ENCODE measurements at places on chromosomes 3 and 15.

GRCh38 chr15:96672629-96673028 lies 342.1 kb downstream of the NR2F2 start:
- no peak for DNase-seq

GRCh38 chr3:103218793-103219192 lies 784.0 kb downstream of the ZPLD1 start:
- no peak for DNase-seq

DNA sequence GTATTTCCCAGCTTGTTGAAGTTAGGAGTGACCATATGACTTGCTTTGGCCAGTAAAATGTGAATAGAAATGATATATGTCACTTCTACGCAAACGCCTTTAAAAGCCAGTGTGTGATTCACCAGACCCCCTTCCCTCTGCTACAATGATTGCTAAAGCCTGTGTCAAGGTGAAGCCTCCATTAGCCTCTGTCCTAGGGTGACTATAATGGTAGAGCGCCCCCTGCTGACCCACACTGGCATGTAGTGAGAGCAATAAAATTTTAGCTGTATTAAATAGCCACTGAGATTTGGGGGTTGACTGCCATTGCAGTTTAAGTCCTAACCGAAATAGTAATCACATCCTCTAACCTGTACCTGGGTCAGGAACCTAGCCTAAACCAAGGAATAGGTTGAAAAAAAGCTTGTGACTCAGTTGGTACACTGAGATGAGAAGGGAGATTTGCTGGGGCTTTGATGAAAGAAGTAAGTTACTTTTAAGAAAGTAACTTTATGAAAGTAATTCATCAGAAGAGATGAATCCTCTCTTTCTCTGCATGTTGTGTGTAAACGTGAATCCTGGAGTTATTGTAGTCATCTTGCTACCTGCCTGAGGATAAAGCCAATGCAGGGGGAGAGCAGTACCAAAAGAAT lies 52.6 kb downstream of the GTF2E1 start:
- DNase-seq: peak; percentile 54

- DNase-seq: no peak
Observed at GRCh38 chr3:71563827-71564226, 19.7 kb downstream of the FOXP1 start.

GRCh38 chr3:62874711-62875557 lies at the start of gene CADPS:
Gene CADPS (minus strand): TSS chr3:62875416. CDS start chr3:62875029, 387 bp downstream.
- DNase-seq: no peak

- DNase-seq: no peak
Observed at GRCh38 chr3:113287803-113288648, 76.7 kb downstream of the BOC start.

- no peak for DNase-seq
Observed at GRCh38 chr3:97076673-97077072, 262.3 kb downstream of the EPHA6 start.

GRCh38 chr3:187719628-187720336 lies 17.4 kb upstream of the RTP2 start:
- DNase-seq: no peak

GRCh38 chr3:66469220-66469640 lies 31.6 kb downstream of the LRIG1 start:
- no peak for DNase-seq

DNA sequence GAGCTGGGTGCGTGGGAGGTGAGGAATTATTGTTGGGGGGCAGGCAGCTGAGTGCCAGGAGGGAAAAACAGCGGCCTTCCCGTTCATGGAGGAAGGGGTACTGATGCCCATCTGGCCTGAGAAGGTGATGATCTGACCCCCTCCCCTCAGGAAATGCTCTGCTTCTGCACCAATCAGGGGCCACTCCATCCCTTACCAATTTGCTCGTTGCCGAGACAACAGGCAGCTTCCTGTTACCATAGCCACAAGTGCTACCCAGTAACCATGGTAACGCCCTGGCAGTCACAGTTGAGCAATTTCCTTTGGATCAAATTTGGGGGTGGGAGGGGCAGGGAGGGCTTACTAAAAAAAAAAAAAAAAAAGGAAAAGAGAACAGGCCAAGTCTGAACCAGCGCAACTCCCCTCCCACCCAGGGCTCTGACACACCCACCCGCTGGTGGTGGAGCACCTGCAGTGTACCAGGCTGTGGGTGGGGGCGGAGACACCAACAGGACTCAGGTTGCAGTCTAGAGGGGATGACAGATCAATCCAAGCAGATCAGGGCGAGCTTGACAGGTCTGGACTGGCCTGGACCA lies 13.7 kb downstream of the CELF6 start:
- peak; percentile 6 for DNase-seq

DNA sequence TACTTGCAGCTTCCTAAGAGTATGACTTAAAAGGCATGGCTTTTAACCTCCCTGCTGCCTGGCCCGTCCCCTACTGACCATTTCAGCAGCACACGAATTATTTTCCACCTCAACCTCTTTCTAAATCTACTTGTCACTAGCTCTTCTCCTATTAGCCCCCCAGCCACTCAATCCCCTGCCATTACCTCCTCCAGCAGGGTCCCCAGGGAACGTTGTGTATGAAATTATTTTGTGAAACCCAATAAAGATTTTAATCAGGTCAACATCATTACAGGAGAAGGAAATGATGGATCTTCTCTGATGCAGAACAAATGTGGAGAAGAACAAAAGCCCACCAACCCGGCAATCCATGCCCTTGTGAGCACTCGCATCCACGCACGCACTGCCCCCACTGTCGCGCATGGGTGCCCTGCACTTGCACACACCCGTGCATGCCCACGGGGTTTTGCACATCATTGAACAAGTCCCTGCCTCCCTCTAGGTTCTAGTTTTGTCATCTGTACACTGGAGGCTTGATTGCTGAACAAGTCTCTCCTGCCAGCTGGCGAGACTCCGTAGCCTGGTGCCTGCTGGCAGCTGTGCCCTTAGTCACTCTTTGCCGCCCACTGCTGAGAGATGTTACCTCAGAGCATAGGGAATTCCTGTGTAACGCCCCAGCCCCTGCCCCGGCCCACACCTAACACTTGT lies 51.6 kb downstream of the LINGO1 start:
- no peak for DNase-seq

GRCh38 chr15:34994925-34995324 lies 6.8 kb upstream of the ZNF770 start:
- no peak for DNase-seq

DNA sequence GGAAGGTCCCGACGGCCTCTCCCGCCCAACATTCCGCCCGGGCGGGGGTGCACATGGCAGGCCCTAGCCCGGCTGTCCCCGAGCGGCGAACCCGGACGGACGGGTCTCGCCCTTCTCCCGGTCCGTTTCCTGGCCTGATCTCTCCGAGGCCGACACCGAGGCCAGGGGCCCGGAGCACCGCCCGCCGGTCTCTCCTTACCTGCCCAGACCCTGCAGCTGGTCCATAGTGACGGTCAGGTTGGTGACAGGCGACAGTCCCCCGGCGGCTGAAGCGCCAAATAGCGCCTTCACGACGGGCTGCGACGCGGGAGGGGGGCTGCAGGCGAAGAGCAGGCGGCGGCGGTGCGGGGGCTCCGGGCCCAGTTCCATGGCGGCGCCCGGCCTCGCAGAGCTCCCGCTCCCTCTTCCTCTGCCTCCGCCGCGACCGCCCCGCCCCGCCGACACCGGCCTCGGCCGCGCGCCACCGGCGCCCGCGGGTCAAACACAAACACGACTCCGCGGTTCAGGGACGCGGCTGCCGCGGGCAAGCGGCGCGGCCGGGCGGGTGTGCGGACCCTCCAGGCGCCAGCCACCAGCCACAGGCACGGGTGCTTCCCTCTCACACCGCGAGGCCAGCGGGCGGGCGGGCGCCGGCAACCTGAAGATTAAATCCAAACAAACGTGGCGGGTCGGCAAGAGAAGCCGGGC lies 495 bp downstream of the CDC25A start:
- DNase-seq: no peak

- no peak for DNase-seq
Observed at GRCh38 chr3:46881596-46882376, 4.3 kb downstream of the PTH1R start.

DNA sequence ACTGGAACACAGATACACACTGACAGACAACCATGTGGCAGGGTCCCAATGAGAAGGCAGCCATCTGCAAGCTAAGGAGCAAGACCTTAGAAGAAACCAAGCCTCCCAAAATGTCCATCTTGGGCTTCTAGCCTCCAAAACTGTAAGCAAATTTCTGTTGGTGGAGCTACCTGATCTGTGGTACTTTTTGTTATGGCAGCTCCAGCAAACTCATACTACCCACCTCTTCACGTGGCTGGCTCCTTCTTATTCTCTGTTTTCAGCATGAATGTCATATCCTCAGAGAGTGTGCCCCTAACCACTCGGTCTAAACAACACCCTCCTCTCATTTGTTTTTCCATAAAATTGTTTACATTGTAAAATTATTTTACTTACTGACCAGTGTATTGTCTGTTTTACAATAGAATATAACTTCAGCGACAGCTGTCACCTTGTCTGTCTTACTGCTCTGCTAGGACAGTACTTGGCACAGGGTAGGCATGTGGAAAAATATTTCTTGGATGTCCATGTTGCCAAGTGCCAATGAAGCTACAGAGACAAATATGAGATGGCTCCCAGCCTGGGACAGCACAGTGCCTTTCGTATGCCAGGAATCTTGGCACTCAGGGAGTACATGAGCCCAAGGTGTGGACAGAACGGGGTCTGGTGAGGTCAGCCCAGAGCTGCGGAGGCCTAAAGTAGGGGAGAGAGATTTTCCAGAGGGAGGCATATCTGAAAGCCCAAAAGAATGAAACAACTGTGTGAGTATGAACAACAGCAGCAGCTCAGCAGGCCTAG lies 17.4 kb upstream of the SLC25A36 start:
- DNase-seq: no peak

GRCh38 chr3:43284171-43284570 lies 2.2 kb upstream of the SNRK start:
- no peak for DNase-seq

GRCh38 chr3:26074080-26074479 lies 284.2 kb downstream of the OXSM start:
- DNase-seq: no peak

- DNase-seq: no peak
Observed at GRCh38 chr3:142022381-142022780, 127.0 kb downstream of the TFDP2 start.

- DNase-seq: no peak
Observed at GRCh38 chr15:44038755-44039191, 156.3 kb downstream of the FRMD5 start.

DNA sequence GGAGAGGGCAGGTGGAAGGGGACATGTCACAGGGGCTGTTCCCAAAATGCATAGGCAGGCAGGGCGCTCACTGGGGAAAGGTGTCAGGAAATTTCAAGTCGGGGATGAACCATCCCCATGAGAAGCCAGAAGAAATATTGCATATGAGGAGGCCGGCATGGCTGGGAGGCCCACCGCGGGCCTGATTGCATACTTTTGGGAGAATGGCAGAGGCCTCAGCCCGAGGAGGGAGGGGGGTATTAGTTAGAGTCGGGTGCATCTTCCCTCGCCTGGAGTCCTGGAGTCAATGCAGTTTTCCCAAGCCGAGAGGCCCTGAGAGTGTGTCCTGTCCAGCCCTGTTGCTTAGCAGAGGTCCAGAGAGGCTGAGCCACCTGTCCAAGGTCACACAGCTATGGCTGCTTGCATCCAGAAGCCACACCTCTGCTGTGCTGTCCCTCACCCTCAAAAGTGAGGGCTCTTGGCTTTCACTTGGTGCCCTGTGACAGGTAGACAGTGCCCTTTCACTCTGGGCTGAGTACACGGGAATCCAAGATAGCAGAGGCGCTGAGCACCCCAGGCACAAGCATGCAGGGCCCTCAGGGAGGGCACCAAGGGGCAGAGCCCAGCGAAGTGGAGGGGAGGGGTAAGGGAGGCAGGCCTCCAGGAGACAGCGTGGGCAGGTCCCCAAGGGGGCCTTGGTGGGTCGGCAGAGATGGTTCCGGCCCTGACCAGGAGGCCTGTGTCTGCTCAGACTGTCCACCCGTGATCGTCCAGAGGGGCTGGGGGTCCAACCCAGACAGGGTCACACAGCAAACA lies 48.5 kb downstream of the GRIP2 start:
- no peak for DNase-seq

- DNase-seq: no peak
Observed at GRCh38 chr3:22907796-22908195, 295.3 kb upstream of the UBE2E2 start.

- DNase-seq: no peak
Observed at GRCh38 chr3:42937334-42937733, 31.4 kb downstream of the ZNF662 start.

GRCh38 chr15:60548101-60548500 lies 69.2 kb upstream of the ICE2 start:
- DNase-seq: no peak

GRCh38 chr15:93152951-93153350 lies 63.9 kb upstream of the RGMA start:
- DNase-seq: no peak

GRCh38 chr3:141680620-141681389 lies 57.3 kb upstream of the RNF7 start:
- no peak for DNase-seq

GRCh38 chr3:61562721-61563312 lies 1.4 kb downstream of the PTPRG start:
- no peak for DNase-seq

GRCh38 chr3:29534006-29534405 lies 253.1 kb downstream of the RBMS3 start:
- DNase-seq: no peak

DNA sequence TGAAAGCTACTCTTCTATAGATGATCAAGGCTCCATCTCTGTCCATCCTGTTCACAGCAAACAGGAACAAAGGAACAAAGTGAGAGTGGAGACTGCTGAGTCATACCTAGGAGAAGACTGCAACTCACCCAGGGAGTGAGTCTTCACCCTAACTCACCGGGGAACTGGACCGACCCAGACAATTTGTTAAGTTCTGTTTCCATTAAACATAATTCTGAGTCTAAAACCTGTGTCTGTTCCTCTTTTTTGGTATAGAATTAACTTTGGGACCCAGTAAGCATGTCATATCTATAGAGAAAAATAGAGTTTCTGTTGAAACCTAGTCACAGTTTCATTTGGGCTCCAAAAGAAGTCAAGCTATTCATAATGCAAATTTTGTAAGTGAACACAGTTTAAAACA lies 21.6 kb downstream of the CCDC80 start:
- no peak for DNase-seq

DNA sequence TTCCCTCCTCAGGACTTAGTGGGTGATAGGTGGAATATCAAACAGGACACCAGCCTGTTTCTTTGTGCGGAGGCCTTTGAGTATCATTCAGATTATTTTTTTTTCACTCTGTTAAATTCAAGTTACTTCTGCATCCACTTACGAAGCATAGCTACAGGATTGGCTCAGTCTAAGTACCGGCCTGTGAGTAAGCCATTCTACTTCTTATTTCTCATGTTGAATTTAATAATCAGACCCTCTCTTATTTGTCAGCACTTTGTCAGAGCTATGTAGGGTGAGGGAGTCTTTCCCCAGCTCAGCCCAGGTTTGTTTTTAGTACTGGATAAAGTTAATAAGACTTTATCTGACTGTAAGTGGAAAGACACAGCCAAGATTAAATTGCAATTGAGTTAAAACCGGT lies 54.7 kb downstream of the ITPR1 start:
- DNase-seq: no peak

GRCh38 chr15:62769604-62770003 lies 272.9 kb upstream of the TPM1 start:
- no peak for DNase-seq
